Islet precursor cell (in vitro differentiated cells): ENCODE measurements at places on chromosomes 4 and X.

- peak; percentile 55 for DNase-seq
Measured at GRCh38 chrX:23659339-23659738, 8.0 kb upstream of the PRDX4 start.

GRCh38 chr4:19947349-19947748, 304.4 kb upstream of the SLIT2 start:
- no peak for DNase-seq

DNA sequence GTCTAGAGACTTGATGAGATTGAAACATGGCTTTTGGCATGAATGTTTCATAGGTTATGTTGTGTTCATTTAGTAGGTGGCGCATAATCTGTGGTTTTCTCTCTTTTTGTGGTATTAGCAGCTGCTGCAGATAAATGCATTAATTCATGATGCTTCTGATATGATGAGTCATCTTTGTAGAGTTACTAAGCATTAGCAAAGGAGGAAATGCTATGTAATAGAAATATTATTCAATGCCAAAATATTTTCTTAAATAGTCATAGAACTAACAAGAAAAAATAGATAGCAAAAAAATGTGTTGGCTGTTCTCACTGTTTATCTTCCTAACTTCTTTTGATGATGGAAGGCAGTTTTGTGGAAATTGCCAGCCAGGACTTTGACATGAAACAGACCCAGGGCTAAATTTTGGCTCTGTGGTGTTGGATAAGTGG, 3.6 kb downstream of the ZXDB start:
- no peak for DNase-seq

DNA sequence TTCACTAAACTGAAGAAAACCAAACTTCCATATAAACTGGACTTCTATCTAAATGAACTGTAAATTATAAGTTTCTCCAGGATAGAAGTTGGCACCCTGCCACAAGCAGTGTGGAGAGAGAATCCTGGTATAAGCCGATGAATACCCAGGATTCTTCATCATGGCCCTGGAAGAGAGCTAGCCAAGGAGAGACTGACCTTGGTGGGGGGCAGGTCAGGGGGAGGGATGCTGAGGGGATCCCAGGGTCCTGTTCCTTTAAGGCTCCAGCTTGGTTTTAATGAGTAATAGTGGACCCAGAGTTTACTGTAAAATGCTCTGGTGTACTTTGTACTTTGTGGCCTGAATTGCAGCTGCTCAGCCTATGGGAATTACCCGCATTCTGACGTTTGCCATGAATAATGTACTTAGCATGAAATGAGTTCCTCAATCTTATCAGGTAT, 16.9 kb downstream of the RASSF6 start:
- DNase-seq = no peak

GRCh38 chr4:176360446-176360845, 40.7 kb downstream of the SPCS3 start:
- DNase-seq = no peak

DNA sequence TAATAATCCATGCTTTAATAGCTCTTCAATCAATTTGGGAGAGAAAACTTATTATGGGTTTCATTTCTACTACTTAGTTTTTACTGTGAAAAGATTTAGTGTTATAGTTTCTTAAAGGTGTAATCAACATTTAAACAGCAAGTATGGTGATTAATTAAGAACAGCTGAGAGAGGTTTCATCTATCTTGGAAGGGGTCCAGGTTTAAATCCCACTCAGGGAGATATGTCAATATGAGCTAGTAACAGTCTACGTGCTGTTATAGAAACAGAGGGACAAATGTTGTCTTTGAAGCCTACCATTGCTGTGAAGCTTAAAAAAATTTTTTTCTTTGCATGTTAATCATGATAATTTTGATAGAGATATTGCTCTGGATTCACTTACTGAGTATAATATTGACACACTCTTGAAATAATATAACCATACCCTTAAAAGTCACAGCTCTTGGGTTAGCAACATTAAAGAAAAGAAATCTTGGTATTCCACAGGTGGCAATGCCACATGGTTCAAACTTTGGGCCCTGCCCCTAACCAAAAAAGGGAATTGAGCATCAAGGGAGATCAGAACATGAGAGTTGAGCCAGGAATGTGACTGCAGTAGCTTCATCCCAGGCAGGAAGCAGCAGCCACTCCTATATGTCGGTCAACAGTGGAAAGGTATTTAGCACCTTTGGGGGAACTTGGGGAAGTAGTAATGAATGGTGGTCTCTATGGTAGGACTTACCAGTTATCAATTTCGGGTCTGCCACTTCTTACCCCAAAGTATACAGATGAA, 107.8 kb downstream of the ANK2 start:
- no peak for DNase-seq

GRCh38 chr4:25993395-25994185, 79.6 kb downstream of the SMIM20 start:
- DNase-seq = peak; percentile 94

DNA sequence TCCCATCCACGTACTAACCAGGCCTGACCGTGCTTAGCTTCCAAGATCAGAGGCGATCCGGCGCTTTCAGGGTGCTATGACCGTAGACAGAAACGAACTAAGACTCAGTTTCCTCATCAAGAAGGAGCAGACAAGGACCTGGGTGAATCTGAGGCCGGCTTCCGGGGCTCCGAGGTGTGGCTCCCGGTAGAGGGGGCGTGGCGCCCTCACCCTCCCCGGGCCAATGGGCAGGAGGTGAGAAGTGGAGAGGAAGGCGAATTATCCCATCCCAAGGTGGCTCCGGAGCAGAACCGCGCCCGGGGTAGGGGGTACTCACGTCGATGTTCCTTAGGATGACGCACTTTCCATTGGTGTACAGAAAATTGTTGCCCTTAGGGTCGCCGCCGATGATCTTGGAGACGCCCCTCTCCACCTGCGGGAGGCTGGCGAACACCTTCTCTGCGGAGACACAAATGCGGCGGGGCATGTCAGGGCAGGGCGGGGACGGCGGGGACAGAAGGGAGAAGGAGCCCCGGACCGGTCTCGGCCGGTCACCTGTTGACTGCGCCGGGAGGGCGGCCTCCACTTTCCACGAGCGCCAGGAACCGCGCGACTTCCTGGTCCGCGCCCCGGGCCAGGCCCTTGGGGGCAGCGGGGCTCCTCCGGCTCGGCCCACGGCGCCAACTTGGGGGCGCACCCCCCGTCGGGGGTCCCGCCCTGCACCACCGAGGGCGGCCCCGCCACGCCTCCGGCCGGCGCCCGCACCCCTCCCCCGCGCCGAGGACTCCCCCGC, 616 bp downstream of the WDR1 start:
- DNase-seq = peak; percentile 81

GRCh38 chr4:112358952-112359749, 62.0 kb downstream of the ALPK1 start:
- DNase-seq = no peak
